ENCODE measurements at places on chromosomes 1 and 21. TPM values are rescaled to one million over a fixed set of nuclear protein-coding genes. Genes with fewer than 3 reads are reported as not detected.

- peak overlapping the region; percentile 68 for H3K27ac ChIP-seq
- peak; percentile 79 for DNase-seq
- peaks cover 40% of the 10 kb centered on the region for H3K4me1 ChIP-seq
- H3K4me3 ChIP-seq, result no peak overlapping the region
- no peaks in the 10 kb centered on the region for H3K27me3 ChIP-seq
Observed at GRCh38 chr1:32939655-32940371, 24.8 kb downstream of the RNF19B start.

DNA sequence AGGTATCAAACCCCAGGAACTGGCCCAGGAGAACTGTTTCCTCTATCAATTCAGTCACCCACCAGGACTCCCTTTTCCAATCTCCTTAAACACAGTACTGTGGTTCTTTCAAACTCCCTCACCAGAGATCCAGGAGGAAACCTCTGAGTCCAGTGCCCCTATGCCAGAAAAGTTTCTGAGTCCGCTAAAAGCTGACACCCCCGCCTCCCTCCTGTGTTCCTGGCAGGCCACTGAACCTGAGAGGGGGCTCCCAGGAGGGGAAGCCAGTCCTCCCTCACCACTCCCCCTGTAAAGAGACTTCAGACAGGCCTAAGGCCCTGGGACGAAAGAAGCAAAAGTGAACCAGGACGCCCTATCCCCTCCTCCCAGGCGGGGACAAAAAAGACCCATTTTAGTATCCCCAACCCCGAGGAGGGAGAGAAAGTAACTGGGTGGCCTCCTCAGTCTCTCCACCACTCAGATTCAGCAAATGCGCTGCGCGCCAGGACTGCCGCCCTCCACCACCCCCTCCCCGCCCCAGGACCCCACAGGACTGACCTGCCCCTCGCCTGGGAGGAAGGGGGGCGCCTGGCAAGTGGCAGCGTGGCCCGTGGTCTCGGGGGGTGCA lies 624 bp downstream of the SLC41A1 start:
- H3K36me3 ChIP-seq, result peaks cover 14% of the 10 kb centered on the region
- H3K4me1 ChIP-seq, result peaks cover 17% of the 10 kb centered on the region
- no peak overlapping the region for H3K27ac ChIP-seq
- H3K27me3 ChIP-seq, result no peaks in the 10 kb centered on the region

DNA sequence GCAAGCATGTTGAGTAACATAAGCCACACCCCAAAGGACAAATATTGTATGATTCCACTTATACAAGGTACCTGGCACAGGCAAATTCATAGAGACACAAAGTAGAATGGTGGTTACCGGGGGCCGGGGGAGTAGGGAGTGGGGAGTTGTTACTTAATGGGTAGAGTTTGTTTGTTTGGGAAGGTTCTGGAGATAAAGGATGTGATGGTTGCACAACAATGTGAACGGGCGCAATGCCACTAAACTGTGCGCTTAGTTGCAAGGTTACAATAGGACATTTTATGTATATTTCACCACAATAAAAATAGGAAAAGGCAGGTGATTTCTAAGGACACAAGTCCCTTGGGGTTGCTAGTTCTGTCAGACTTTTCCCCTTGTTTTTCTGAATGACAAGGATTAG lies 516.6 kb downstream of the KIF26B start:
- H3K4me3 ChIP-seq, result no peak overlapping the region
- no peak overlapping the region for H3K27ac ChIP-seq
- H3K36me3 ChIP-seq, result no peaks in the 10 kb centered on the region

GRCh38 chr1:160705742-160706141 lies 5.9 kb downstream of the CD48 start:
- DNase-seq, result no peak
- no peak overlapping the region for H3K4me3 ChIP-seq
- H3K4me1 ChIP-seq, result no peaks in the 10 kb centered on the region
- peaks cover 97% of the 10 kb centered on the region for H3K27me3 ChIP-seq

Gene TCHHL1
- not detected for total RNA-seq

DNA sequence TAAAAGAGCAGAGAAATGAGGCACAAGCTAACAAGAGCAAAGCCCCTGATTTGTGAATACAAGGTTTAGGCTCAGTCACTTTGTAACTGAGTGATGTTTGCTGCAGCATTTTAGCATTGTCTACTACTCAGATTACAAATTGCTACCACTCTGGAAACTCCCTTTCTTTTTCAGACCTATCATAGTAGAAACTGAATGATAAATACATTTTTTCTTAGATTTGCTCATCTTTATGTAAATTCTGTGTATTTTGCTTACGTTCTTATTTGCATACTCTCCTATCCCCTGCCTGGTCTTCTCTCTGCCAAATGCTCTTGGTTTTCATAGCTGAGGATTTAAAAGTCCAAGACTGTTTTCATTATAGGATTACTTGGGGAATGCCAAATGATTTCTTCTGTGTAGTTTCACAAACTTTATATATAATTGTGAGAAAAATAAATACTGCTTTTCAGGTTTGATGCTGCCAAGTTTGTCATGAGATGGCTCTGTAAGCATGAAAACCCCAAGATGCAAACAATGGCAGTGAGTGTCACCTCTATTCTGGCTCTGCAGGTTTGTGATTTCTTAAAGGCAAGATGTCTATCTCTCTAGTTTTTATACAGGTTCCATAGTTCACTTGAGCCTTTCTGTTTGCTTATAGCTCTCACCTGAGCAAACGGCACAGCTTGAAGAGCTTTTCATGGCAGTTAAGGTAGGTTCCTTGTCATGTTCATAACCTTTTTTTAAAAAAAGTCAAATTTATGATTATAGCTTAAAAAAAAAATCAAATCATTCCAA lies 24.7 kb downstream of the ZYG11A start:
- peak; percentile 8 for DNase-seq
- H3K27me3 ChIP-seq, result no peaks in the 10 kb centered on the region
- no peaks in the 10 kb centered on the region for H3K36me3 ChIP-seq

GRCh38 chr21:31161157-31161556 lies 122.9 kb upstream of the KRTAP19-8 start:
- H3K4me3 ChIP-seq, result no peak overlapping the region
- H3K36me3 ChIP-seq, result peaks cover 14% of the 10 kb centered on the region
- no peaks in the 10 kb centered on the region for H3K27me3 ChIP-seq
- DNase-seq, result no peak

DNA sequence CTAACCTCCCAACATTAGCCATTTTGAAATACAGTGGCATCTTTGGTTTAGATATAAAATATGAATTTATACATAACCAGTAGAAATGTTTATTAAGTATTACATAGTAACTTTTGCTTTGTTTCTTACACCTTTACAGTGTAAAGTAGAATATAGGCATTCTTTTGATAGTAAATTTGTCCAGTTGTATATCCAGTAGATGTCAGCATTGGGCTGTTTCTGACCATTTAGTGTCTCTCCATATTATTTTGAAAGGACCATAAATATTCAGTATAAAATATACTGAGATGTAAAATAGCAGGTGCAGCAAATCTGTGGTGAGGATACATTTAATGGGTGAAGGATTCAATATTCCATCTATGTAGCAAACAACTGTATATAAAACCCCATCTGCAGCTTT lies 115.8 kb upstream of the ZRANB2 start:
- DNase-seq, result peak; percentile 55
- H3K4me3 ChIP-seq, result no peak overlapping the region
- no peaks in the 10 kb centered on the region for H3K36me3 ChIP-seq
- no peak overlapping the region for H3K27ac ChIP-seq

DNA sequence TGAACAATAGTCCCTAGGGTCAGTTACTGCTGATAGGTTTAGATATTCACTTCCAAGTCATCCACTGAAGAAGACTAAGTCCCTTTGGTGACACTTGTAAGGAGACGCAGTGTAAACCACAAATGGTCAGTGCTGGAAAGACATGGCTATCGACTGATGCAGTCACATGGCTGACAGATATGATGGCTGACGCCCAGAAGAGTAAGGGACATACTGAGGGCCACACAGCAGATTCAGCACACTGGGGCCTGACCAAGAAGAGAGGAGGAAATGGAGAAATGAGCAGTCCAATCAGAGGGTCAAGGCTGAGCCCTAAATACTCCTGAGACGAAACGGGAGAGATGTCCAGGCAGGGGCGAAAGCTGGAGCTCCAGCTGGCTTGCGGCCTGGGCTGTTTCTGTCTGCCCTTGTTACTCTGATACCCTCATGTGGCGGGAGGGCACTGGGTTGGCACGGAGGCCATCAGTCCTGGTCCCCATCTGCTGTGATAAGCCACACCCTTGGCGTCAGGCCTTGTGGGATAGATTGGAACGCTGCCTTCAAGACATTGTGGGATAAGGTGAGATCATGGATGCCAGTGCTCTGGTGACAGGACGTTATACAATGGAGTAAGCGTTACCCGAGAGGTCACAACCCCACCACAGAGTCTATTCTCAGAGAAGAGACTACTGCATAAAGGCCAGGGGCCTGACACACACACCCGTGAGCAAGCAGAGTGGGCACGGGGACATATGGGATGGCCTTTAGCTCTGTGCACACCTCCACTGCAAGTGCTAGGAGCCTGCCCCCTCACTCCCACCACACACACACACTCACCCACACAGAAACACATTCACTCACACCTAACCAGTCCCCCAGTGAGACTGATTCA lies 158.4 kb downstream of the TRABD2B start:
- H3K4me1 ChIP-seq, result no peaks in the 10 kb centered on the region
- H3K27me3 ChIP-seq, result no peaks in the 10 kb centered on the region
- H3K4me3 ChIP-seq, result no peak overlapping the region
- no peak overlapping the region for H3K27ac ChIP-seq

Gene IGSF9
- 19.9 TPM for total RNA-seq

GRCh38 chr1:198234520-198235251 lies 77.9 kb downstream of the NEK7 start:
- peak overlapping the region; percentile 61 for H3K4me3 ChIP-seq
- no peaks in the 10 kb centered on the region for H3K36me3 ChIP-seq
- H3K27me3 ChIP-seq, result no peaks in the 10 kb centered on the region
- H3K27ac ChIP-seq, result peak overlapping the region; percentile 47
- peaks cover 15% of the 10 kb centered on the region for H3K4me1 ChIP-seq

DNA sequence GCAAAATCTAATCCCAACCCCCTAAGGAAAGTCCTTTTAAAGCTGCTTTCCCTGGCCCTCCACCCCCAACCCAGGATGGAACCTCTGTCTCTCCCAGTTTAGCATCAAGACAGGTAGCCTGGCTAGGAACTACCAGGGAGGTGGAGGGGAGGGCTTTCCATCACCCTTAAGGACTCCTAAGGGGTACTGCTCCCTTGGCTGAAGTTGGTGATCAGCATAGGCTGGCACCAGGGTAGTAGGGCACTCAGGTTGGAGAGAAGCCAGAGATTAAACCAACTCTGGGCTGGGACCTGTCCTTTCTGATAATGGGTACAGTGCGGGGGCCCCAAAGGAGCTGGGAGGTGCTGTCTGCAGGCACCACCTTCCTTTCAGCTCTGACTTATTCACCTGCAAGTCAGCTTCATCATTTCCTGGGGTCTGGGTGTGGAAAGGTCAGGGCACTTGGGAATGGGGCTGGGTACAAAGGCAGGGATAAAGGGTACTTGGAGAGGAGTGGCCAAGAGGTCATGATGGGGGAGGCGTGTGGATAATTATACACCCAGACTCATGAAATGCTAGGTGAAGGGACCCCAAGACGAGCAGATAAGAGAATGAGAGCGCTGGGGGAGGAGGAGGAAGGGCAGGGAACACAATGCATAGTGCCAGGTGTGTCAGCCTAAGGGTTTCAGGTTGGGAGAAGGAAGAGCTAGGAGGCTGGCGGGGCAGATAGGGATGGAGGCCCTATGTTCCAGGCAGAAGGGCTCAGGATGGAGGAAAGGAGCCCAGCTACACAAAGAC lies 1.2 kb downstream of the ARHGEF2 start:
- H3K36me3 ChIP-seq, result no peaks in the 10 kb centered on the region
- peak overlapping the region; percentile 57 for H3K27ac ChIP-seq
- peak; percentile 37 for DNase-seq
